ENCODE measurements at places on chromosomes 11 and 22.

GRCh38 chr22:46851941-46852340, 89.5 kb downstream of the TBC1D22A start:
- DNase-seq, result no peak

DNA sequence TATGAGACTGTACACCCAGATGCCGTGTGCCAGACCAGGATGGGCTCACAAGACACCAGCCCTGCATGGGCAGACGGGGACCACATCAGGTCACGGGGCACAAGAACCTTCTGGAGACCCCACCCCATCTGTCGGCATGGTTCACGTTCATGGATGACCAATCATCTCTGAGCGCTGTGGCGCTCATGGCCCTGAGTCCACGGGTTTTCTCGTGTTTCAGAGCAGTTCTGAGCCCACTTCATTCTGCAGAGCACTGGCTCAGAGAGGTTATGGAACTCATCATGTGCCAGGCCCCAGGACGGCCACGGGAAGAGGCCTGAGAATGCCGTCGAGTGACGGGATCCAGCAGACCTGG, 63.0 kb upstream of the PPARA start:
- no peak for DNase-seq

DNA sequence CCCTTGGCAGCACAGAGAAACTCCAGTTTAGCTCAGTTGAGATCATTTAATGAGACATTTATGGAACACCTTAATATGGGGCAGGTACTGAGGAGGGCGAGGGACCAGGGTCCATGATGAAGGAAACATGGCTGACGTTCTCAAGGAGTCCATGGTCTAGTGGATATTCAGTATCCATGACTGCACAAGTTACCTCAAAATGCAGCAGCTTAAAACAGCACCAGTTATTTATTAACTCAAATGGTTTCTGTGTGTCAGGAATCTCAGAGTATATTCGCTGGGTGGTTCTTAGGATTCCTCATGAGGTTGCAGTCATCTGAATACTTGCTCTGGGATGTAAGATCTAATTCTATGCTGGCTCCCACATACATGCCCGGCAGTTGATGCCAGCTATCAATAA, 346.8 kb downstream of the LARGE1 start:
- no peak for DNase-seq

DNA sequence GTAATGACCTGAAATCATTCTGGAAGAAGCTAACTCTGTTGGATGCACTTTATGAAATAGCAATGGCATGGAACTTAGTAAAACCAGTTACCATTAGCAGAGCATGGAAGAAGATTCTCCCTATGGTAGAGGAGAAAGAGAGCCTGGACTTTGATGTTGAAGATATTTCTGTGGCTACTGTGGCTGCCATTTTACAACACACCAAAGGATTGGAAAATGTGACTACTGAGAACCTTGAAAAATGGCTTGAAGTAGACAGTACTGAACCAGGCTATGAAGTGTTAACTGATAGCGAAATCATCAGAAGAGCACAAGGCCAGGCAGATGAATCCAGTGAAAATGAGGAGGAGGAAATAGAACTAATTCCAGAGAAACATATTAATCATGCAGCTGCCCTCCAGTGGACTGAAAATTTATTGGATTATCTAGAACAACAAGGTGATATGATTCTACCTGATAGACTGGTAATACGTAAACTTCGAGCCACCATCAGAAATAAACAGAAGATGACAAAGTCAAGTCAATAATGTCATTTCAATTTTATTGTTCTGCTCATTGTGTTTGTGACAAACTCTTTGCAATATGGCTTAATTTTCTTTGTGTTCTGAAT, 2.0 kb downstream of the JRKL start:
- no peak for DNase-seq

- DNase-seq, result no peak
Measured at GRCh38 chr11:21321530-21321929, 652.1 kb downstream of the NELL1 start.

DNA sequence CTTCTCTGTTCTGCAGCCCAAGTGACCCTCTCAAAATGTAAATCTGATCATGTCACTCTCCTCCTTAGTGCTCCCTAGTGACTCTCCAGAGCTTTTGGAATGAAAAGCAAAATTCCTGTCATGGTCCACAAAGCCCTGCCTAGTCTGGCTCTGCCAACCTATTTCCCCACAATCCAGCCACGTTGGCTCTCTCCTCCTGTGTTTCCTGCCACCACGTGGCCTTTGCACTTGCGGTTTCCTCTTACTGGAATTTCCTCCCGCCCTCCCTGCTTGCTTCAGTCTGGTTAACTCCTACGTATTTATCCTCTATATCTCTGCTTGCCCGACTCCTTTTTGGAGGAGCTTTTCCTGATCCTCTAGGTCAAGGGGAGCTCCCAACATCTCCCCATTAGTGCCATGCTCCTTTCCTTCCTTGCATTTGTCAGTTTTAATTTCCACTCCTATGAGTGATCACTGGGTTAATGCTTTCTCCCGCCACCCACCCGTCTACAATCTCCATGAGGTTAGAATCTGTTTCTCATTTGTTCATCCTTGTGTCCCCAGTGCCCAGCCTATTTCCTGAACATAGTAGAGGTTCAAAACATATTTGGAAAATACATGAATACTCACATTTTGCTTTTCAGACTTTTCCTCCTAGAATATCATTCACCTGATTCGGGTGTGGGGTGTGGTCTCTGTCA, 11.5 kb downstream of the NNMT start:
- no peak for DNase-seq
